ENCODE measurements at places on chromosomes 1 and 21.
A peak's percentile ranks its signal among the peaks of the same experiment; 100 is the strongest.

DNA sequence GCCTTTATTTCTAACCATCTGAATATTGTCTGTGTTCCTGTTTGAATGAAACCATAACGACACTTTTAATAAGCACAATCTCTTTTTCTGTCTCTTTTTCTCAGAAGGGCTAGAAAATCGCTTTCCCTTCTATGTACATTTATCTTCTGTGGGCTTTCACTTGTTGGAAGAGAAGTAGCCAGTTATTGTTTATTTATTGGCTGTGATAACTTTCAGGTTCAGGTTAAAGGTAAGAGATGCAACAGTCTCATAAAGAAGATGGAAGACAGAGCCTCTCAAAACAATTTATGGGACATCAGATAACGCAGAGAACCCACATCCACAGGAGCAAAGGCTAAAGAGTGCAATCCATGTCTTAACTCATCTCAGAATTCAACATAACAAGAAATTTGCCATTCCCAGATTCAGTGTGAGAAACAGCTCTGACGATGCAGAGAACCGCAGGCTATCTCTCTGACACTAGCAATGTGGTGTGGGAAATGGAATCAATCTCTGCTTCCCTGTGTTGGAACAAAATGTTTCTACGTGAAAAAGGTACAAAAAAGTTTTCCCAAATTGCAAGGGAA lies 4.1 kb upstream of the CD244 start:
- no peak for DNase-seq

- DNase-seq, result peak; percentile 35
Measured at GRCh38 chr21:44331650-44332307, 7.4 kb downstream of the CFAP410 start.

- peak; percentile 20 for DNase-seq
Measured at GRCh38 chr1:205700865-205701401, 20.6 kb upstream of the SLC45A3 start.

GRCh38 chr21:38384675-38385426 lies 113.4 kb downstream of the ERG start:
- no peak for DNase-seq

DNA sequence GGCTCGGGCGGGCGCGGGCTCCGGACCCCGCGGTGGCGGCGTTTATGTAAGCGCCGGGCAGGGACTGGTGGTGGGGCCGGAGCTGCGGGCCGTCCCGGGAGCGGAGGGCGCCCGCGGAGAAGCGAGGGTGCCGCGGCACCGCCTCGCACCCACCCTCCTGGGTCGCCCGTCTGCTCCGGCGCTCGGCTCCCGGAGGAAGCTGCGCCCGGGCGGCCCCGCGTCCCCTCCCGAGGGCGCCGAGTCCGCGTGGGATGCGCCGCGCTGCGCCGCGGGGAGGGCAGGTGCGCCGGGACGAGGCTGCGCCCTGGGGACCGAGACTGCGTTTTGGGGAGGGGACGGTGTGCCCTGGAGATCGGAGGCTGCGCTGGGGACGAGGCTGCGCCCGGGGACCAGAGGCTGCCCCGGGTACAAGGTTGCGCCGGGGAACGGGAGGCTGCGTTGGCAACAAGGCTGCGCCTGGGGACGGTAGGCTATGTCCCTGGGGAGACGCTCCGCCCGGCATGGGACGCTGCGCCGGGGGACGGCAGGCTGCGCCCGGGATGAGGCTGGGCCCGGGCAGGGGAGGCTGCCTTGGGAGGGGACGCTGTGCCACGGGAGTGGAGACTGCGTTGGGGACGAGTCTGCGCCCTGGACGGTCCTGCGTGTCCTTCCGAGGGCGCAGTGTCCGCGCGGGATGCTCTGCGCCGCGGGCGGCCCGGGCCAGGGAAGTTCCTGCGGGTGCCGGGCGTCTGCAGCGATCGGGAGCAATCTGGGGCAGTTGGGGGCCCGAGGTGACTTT lies 627 bp downstream of the ADARB1 start:
- DNase-seq, result peak; percentile 47

GRCh38 chr1:108034396-108034795 lies 69.4 kb upstream of the VAV3 start:
- DNase-seq, result no peak

DNA sequence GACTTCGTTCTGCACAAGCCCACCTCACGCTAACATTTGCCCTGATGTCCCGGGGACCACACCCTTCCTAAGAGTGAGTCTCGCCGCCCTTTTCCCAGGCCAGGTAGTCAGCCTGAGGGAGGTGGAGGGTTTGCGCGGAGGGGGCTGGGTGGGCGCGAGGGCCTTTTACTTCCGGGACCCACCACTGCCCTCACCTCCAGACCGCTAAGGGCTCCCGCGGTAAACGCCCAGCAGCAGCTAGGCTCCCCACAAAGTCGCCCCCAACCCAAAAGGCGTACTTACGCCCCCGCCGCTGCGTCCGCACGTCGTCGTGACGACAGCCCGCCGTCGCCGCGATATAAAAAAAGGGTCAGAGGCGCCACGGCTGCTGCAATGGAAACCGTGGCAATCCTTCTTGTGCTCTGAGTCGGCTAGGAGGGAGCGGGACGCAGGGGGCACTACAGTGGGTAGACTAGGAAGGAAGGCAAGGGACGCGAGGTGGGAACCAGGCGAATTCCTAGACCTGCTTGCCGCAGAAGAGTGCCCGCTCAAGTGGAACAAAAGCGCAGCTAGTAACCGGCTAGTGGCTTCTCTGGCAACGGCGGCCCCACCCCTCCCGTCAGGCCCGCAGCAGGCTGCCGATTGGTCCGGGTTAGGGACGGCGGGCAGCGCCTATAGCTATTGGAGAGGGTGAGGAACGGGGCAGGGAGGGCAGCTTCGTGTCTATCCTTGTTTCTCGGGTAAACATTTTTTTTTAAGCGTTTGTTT lies at the start of gene ODF2L:
TSS of gene ODF2L (minus strand) at position 573 of the 747 bp plus-strand sequence. CDS start 9,296 bp downstream, outside the sequence.
- peak; percentile 85 for DNase-seq

DNA sequence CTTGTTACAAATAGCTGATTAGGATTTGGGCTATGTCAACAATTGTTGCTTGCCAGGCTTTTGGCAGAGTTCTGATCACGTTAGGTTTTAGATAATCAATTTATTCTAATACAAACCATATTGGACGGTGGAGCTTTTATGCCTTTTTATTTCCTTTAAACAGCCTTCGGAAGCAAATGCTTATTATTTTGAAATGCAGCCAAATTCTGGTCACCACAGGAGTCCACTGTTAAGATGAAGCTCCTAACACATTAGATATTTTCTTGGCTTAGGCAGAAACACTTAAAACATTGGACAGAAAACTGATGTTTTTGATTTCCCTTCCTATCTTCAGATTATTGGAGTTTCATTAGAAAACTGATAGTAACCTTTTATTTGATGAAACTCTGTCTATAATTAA lies 82.9 kb downstream of the CENPF start:
- peak; percentile 37 for DNase-seq

DNA sequence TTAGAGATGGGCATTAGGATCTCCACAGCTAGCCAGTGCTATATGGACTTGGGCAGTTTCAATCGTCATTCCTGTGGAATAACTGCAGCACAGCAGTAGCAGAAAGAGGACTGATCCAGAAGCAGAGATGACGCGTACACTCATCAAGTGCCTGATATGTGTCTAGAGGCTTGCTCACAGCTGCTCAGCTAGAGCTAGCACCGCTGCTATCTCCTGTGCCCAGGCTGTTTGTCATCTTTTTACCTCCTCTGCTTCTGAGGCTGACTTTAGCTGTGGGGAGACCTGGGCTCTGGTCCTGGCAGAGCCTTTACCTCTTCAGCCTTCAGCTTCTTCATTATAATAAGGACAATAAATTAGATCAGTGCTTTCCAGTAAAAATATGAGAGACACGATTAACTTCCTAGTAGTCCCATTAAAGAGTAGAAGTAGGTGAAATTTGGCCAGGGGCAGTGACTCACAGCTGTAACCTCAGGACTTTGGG lies 5.3 kb downstream of the TENT5C start:
- DNase-seq, result no peak

DNA sequence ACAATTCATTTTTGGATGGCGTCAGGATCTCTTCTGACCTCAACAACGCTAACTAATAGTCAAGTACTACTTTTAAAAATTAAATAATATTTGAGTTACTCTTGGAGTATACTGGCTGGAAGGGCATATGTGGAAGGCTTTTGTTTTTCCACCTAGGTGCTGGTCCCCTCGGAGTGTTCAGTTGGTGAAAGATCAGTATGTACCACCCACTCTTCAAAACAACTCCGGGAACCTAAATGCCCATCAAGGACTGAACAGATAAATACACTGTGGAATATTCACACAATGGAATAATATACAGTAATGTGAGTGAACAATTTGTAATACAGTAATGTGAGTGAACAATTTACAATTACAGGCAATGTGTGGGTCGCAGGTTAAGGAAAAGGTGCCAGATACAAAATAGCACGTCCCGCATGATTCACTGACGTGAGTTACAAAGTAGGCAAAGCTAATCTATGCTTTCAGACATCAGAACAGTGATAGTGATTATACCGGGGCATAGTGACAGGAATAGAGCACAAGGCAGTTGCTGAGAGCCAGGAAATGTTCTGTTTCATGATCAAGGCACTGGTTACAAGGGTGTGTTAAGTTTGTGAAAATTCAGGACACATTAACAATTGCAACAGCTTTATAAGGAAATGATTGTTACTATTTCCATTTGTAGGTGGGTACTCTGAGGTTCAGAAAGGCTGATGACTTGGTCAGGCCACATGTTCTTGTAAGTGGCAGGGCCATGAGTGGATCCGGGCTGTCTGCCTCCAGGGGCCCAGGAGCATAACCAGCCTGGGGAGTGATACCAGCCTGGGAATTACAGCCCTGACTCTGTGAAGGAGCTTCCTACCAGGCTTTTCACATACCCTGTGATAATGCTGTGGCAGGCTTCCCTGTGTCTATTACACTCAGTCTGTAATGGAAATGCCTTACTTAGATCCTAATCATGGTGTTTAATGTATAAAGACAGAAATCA lies 59.3 kb upstream of the ABCD3 start:
- no peak for DNase-seq

- no peak for DNase-seq
Measured at GRCh38 chr1:59159557-59160203, 137.2 kb upstream of the FGGY start.

DNA sequence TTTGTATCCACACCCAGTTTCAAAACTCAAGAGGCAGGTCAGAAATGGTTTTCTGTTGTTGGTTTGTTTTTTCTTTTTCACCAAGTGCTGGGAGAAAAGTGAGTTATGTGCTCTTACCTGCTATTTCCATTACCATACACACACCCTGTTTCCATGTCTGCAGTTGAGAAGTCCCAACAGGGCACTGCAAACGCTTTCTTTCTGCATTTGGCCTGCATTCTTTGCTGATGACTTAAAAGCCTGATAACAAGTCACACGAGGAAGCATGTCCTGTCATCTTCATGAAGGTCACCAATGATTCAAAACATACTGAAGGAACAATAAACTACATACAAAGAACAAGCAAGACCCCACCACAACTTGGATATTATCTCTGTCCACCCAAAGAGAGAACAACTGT lies 24.8 kb upstream of the KCNE1 start:
- DNase-seq, result peak; percentile 84

GRCh38 chr1:67515324-67516080 lies 85.3 kb upstream of the SERBP1 start:
- no peak for DNase-seq

DNA sequence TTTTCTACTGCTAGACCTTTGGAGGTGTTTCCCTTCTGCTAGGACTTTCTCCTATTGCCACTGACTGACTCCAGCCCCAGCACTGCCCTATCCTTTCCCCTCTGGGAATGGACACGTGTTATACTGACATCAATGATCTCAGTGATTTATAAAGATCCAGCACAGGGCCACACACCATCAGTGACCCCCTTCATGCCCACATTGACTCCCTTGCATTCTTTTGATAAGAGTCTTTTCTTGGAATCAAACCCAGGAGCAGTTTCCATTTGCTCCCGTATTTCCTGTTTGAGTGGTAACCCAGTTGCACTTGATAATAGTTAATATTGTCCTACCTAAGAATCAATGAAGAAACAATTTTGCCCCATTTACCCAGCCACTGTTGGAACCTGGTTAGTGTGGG lies 501.0 kb upstream of the USP24 start:
- peak; percentile 58 for DNase-seq

DNA sequence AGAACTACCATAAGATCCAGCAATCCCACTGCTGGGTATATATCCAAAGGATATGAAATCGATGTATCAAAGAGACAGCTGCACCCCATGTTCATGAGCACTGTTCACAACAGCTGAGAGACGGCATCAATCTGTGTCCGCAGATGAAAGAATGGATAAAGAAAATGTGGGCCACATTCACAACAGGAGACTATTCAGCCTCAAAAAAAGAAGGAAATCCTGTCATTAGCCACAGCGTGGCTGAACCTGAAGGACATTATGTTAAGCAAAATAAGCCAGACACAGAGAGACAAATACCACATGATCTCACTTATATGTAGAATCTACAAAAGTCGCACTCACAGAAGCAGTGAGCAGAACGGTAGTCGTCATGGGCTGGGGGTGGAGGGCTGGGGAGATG lies 99.2 kb upstream of the IFFO2 start:
- DNase-seq, result no peak

DNA sequence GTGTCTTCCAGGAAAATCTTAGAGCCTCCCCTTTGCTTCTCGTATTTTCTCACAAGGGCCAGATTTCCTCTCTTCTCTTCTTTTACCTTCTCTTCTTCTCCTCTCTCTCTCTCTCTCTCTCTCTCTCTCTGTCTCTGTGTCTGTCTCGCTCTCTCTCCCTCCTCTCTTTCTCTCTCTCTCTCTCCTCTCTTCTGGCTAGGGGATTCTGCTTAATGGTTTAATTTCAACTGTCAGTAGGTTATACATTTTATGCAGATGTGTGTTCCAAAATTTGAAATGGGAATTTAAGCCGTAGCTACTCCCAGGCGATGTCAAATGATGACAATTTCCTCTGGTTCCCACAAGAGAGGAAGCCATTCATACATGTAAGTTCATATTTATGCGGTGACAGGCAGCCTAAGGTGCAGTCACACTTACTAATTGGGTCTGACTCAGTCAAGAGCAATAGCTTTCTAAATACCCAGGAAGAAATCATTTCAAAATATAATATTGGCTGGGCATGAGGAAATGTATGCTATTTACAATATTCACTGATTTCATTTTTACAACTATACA lies 1.4 kb downstream of the DSCAM start:
- DNase-seq, result peak; percentile 59

- no peak for DNase-seq
Measured at GRCh38 chr1:111161843-111162487, 21.9 kb downstream of the CEPT1 start.

- DNase-seq, result no peak
Measured at GRCh38 chr1:41733021-41733420, 185.7 kb downstream of the HIVEP3 start.

GRCh38 chr21:25080661-25081060 lies 526.6 kb downstream of the MRPL39 start:
- DNase-seq, result peak; percentile 12
